ENCODE measurements at places on chromosomes 12 and 14. TPM values are rescaled to one million over a fixed set of nuclear protein-coding genes. Genes with fewer than 3 reads are reported as not detected.

The IPO8 gene
- total RNA-seq = 63.0 TPM

The CD69 gene
- total RNA-seq = 13.7 TPM

The CACNA1C gene
- 25.7 TPM for total RNA-seq

The HELB gene
- 15.0 TPM for total RNA-seq

The SDSL gene
- total RNA-seq = 0.48 TPM

The RNFT2 gene
- total RNA-seq = 1.1 TPM

The DCTN2 gene
- total RNA-seq = 70.8 TPM

The RIN3 gene
- 9.1 TPM for total RNA-seq

The SMCO2 gene
- total RNA-seq = not detected

The ABCB9 gene
- total RNA-seq = 6.6 TPM

The MIP gene
- total RNA-seq = not detected

The ESPL1 gene
- 4.5 TPM for total RNA-seq

The NANOG gene
- total RNA-seq = 0.21 TPM

The ENDOU gene
- not detected for total RNA-seq

The USP44 gene
- 0.42 TPM for total RNA-seq

The B4GALNT3 gene
- total RNA-seq = 1.4 TPM

The RAPGEF3 gene
- 17.2 TPM for total RNA-seq

The EMP1 gene
- total RNA-seq = 71.6 TPM

The OR6C2 gene
- 0.42 TPM for total RNA-seq

The ARF6 gene
- 49.1 TPM for total RNA-seq

The HOTAIR gene
- 1.1 TPM for total RNA-seq

The HAL gene
- not detected for total RNA-seq

The RERG gene
- total RNA-seq = 38.4 TPM

The CCDC197 gene
- total RNA-seq = not detected

The ATP5F1B gene
- total RNA-seq = 175 TPM

Data from urinary bladder (tissue), 4 donors.